Gastroesophageal sphincter (tissue), 4 donors: ENCODE measurements at places on chromosomes 7 and 10.
A peak's percentile ranks its signal among the peaks of the same experiment; 100 is the strongest.

DNA sequence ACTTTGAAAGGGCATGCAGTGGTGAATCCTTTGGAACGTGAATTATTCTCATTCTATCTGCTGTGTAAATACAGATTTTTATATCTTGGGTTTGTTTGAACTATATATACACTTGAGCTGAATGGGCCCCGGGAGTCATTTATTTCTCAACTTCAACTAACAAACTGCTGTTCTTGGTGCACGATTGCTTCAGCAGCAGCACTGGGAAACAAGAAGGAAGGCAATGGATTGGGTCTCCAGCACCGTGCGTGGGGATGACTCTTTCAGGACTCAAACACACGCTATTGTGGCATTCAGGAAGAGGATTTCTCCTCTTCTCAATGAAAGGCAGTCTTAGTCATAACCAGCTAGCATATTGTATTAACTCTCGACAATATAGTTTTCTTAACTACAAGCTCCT, 226.0 kb upstream of the NFE2L3 start:
- peaks cover 31% of the 10 kb centered on the region for H3K27me3 ChIP-seq
- ATAC-seq: peak; percentile 60

- H3K27me3 ChIP-seq: peaks cover 77% of the 10 kb centered on the region
- no peak overlapping the region for H3K27ac ChIP-seq
- no peaks in the 10 kb centered on the region for H3K36me3 ChIP-seq
- no peak for ATAC-seq
Measured at GRCh38 chr7:988426-988911, 5.5 kb downstream of the CYP2W1 start.

DNA sequence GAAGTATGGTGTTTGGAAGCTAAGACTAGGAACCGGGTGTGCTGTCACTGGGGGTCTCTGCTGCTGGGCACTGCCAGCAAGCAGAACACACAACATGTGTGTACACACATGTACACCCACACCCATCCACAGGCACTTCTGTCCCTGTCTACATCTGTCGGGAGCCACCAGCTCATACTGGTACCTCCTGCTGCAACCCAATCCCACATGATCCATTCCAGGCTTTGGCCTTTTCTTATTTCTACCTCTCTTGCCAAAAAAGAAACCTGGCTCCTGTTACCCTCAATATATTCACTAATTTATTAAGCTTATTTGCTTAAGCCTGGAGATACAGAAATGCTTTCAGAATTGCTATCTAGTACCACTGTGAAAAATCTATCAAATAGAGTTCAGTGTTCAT, 246.0 kb downstream of the DIP2C start:
- no peaks in the 10 kb centered on the region for H3K36me3 ChIP-seq
- H3K4me3 ChIP-seq: no peak overlapping the region
- ATAC-seq: no peak
- no peaks in the 10 kb centered on the region for H3K4me1 ChIP-seq

GRCh38 chr10:129099486-129099885, 367.6 kb upstream of the MGMT start:
- no peak for ATAC-seq
- no peaks in the 10 kb centered on the region for H3K27me3 ChIP-seq
- H3K27ac ChIP-seq: no peak overlapping the region
- no peaks in the 10 kb centered on the region for H3K36me3 ChIP-seq
- H3K4me3 ChIP-seq: no peak overlapping the region

DNA sequence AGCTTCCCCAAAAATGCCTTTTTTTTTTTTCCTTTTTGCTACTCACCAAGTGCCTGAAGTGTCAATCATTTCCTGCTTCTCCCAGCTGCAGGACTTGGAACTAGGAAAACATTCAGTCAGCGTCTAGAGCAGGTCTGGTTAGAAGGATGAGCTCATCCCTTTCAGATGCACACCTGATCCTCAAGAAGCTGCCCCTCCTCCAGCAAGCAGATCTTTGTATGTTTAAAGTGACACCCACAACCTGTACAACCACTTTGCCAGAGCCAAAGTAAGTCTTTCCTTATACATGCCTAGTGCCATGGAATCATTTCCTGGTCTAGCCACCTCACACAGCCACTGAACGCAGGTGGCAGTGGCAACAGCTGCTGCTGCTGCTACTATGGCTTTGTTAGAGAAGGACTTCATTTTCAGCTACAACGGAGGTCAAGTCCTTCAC, 10.4 kb upstream of the USP54 start:
- H3K27ac ChIP-seq: no peak overlapping the region
- no peaks in the 10 kb centered on the region for H3K27me3 ChIP-seq
- no peak overlapping the region for H3K4me3 ChIP-seq
- no peak for ATAC-seq
- no peaks in the 10 kb centered on the region for H3K4me1 ChIP-seq
- no peaks in the 10 kb centered on the region for H3K36me3 ChIP-seq

- H3K36me3 ChIP-seq: no peaks in the 10 kb centered on the region
- no peaks in the 10 kb centered on the region for H3K27me3 ChIP-seq
- H3K4me3 ChIP-seq: no peak overlapping the region
- H3K27ac ChIP-seq: peak overlapping the region; percentile 55
- ATAC-seq: no peak
Measured at GRCh38 chr10:75016325-75016724, 95.1 kb upstream of the SAMD8 start.

- H3K27me3 ChIP-seq: peaks cover 2% of the 10 kb centered on the region
- ATAC-seq: no peak
- H3K27ac ChIP-seq: no peak overlapping the region
- no peaks in the 10 kb centered on the region for H3K36me3 ChIP-seq
- H3K4me3 ChIP-seq: no peak overlapping the region
Measured at GRCh38 chr10:6612371-6612770, 32.3 kb upstream of the PRKCQ start.

DNA sequence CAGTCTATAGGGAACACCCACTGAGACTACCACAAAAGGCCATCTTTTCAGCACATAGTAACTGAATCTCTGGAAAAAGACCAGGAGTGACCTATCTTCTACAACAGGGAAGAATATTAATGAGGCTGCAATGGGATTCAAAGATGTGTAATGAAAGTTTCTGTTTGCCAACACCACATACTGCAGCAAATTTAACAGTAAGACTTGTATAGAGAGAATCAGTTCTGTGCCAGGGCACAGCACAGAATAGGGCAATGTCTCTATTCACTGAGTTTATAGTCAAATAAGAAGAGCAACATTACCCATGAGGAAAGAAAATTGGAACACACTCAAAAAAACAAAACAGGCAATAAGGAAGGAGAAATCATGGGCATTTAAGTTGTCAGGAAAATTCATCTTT, 91.4 kb upstream of the PTN start:
- H3K4me1 ChIP-seq: no peaks in the 10 kb centered on the region
- H3K27ac ChIP-seq: no peak overlapping the region
- no peak for ATAC-seq
- no peak overlapping the region for H3K4me3 ChIP-seq
- no peaks in the 10 kb centered on the region for H3K27me3 ChIP-seq

DNA sequence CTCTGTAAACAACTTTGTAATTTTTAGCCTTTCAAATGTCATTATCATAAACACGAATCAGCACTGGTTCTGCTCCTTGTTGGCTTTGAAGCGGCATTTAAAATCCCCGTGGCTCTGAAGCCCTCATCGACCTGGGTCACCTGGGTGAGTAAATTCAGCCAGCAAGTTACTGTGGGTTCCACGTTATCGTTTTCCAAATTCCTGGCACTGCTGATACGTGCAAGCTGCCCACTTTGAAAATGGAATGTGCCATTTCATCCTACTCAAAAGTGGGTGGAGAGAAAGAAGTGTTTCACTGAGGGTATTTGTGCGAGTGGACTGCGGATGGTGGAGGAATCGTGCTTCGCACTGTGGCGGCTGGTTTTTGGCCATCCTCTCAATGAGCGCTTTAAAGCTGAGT, 281.7 kb downstream of the KLF6 start:
- no peak overlapping the region for H3K4me3 ChIP-seq
- H3K27me3 ChIP-seq: no peaks in the 10 kb centered on the region

- no peak overlapping the region for H3K27ac ChIP-seq
- no peaks in the 10 kb centered on the region for H3K36me3 ChIP-seq
- H3K4me3 ChIP-seq: no peak overlapping the region
- H3K4me1 ChIP-seq: no peaks in the 10 kb centered on the region
- H3K27me3 ChIP-seq: no peaks in the 10 kb centered on the region
Measured at GRCh38 chr10:27601503-27601902, 97.4 kb downstream of the RAB18 start.

DNA sequence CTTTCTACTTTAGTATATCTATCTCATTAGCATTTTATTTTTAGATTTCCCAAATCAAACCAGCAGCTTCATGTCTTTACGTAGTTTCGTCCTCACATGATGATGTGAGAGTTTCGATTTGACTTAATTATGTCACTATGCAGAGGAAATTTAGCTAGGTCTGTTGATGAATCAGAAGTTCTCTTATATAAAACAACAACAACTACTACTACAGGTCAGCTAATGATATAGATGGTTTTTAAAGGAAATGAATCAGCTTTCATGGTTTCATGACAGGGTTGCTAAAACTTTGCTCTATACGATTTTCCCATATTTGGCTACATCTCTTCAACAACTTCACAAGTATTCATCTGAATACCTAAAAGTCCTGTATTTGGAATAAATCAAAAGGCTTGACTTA, 28.6 kb downstream of the JAZF1 start:
- no peak overlapping the region for H3K27ac ChIP-seq
- no peaks in the 10 kb centered on the region for H3K36me3 ChIP-seq
- no peak for ATAC-seq
- H3K27me3 ChIP-seq: no peaks in the 10 kb centered on the region

DNA sequence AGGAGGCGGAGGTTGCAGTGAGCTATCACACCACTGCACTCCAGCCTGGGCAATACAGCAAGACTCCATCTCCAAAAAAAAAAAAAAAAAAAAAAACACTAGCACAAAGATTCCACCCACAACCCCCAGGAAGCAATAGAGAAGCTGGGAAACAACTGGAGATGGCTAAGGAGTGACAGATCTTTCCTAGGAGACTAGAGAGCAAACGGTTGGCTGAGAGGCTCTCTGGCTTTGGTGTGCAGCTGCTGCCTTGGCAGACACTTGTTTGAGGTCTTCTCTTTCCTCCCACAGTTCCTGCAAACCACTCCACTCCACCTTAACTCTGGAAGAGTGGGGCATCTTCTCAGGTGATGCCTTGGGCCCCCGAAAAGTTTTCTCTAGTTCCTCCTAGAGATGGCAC, 78.5 kb upstream of the LANCL2 start:
- no peak overlapping the region for H3K4me3 ChIP-seq
- no peak for ATAC-seq
- H3K36me3 ChIP-seq: no peaks in the 10 kb centered on the region
- no peak overlapping the region for H3K27ac ChIP-seq
- H3K4me1 ChIP-seq: no peaks in the 10 kb centered on the region
- peaks cover 35% of the 10 kb centered on the region for H3K27me3 ChIP-seq

DNA sequence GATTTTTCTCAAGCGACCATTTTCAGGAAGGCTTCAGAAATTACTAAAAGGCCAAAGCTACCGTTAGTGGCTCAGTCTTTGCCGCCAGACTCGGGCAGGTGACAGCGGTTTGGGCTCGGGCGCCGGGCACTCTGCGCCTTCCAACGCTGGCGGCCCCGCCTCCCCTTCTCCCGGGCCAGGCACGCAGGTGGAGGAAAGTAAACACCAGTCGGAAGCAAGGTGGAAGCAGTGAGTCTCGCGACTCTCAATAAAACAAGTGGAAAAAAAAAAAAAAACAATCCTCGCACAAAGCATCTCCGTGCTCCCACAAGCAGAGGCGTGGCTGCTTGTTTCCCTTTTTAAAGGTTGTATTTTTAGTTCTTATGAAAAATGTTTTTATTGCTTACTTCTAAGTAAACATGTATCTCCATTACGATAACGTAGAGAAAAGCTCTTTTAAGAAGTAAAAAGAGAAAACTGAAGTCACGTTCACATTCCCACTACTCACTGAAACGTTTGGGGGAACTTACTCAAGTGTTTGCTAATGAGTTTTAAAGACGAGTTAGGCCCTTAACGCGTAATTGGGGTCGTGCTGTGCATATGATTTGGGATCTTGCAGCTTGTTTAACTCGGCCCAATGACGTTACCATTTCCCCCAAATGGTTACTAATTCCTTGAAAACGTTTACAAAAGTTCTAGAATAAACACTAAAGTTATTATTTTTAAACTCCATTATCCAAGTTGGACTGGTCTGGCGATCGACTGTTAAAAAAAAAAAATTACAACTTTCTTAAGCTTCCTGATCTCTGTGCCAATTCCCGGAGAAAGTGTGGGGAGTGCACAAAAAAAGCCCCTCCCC, 864 bp downstream of the CDCA7L start:
- peaks cover 14% of the 10 kb centered on the region for H3K4me1 ChIP-seq
- H3K36me3 ChIP-seq: no peaks in the 10 kb centered on the region
- H3K27ac ChIP-seq: peak overlapping the region; percentile 80

DNA sequence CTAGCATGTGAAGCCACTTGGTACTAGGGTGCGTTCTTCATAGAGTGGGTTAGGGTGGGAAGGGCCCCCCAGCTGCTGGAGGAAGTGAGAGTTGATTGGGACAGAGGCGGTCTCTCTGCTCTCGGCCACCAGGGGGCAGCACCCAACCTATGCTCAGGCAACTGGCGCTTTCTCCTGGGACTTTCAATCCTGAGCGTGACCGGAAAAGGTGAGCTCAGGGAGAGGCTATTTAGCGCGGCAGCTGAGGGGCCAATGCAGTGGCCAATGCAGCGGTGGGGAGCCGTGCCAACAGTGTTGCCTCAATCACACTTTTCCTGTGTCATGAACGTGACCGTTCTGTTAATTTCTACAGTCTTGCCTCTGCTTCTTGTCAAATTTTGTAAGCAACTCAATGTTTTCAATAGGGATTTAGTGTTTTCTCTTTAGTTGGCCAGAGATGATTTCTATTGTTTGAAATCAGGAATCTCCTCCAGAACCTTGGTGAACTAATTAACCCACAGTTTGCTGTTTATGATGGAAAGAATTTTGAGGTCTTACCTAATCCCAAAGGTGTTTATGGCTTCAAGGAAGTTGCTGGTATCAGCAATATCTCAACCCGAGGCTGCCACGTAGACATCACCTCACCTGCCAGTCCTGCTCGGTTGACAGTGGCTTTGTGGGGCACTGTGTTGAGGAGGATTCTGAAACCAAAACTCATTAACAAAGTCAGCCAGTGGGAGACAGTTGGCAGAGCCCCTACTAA, 67.9 kb upstream of the PDZD8 start:
- H3K4me1 ChIP-seq: no peaks in the 10 kb centered on the region
- H3K36me3 ChIP-seq: no peaks in the 10 kb centered on the region
- peak; percentile 75 for ATAC-seq
- H3K4me3 ChIP-seq: no peak overlapping the region
- no peak overlapping the region for H3K27ac ChIP-seq

DNA sequence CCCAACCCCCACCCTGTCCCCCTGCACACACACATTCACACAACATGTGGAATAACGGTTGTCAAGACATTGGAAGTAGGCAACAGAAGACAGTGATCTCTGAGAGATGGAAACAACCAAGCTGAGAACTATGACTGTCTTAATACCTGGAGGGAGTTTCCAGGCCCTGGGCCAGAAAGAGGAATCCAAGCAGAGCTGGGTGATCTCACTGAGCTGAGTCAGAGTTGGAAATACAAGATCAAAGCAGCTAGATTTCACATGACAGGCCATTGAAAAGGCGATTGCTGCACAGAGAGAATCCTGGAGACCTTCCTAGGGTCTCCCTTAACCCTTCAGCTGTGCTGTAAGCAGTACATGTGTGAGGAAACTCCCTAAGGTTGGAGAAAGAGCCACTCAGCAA, 165.8 kb upstream of the PRSS1 start:
- H3K27me3 ChIP-seq: no peaks in the 10 kb centered on the region
- H3K36me3 ChIP-seq: no peaks in the 10 kb centered on the region
- H3K27ac ChIP-seq: no peak overlapping the region
- ATAC-seq: no peak
